ENCODE measurements at places on chromosomes 3 and 15.

DNA sequence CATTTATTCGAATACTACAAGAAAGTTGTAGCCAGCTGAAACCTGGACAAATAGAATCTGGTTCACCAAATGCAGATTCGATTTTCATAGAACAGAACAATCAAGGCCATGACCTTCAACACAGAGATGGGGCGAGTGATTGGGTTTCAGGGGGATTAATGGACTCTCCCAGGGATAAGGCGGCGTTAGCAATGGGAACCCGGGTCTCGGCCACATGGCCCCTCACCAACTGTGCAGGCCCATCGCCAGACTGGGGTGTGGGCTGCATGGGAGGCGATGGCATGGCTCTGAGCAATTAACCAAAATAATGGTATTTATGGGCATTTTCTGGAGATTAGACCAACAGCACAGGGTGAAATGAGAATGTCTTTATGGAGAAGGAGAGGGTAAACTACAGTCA is 34.2 kb downstream of the VGLL4 start:
- DNase-seq = no peak

DNA sequence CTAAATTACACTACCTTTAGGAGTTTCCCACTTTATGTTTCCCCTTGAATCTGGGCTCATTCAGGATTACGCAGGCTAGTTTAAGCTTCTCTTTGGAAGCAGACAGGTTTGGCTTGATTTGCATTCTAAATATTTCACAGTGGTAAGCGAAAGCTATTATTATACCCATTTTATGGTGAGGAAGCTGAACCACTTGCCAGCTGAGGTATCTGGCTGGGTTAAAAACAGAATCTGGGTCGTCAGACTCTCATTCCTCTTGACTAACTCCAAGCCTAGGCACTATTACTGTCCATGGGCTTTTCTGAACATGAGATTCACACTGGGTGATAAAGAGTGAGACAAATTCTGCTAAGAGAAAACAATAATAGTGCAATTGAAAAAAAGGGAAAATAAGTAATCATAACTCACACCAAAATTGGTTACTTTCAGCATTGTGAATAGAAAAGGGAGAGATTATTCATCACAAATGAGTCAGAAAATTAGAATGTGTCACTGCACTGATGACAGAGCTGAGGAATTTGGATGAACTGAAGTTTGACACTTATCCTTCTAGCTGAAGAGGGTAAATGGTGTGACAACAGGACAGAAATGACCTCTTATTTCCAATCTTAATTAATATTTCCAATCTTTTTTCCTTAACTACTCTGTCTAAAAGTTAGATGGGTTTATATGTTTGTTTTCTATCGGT is 211.3 kb downstream of the TIGIT start:
- DNase-seq = no peak

DNA sequence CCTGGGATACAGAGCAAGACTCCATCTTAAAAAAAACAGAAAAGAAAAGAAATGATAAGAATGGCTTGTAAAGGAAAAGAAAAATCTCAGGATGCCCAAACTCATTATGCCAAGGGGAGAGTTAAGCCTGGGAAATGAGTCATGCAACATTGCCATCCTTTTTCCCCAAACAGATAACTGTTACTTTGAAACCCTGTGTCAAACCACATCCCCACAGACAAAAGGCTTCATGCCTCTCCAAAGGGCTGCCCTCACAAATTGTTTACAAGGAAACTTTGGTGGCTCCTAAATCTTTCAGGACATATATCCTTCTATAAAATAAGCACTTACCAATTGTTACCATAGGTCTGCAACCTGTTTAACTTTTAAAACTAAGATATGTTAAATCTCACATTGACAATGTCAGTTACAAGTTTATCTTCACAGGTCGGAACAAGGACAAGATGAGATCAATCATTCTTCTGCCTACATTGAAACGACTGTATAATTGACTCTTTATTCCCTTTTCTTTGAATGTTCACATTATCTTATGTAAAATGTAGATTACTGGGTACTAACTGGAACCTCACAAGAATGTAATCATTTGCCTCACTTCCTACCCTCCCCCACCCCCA is 18.6 kb upstream of the SENP7 start:
- DNase-seq = no peak

- DNase-seq = no peak
Observed at GRCh38 chr3:124593442-124593829, 136.8 kb upstream of the UMPS start.

DNA sequence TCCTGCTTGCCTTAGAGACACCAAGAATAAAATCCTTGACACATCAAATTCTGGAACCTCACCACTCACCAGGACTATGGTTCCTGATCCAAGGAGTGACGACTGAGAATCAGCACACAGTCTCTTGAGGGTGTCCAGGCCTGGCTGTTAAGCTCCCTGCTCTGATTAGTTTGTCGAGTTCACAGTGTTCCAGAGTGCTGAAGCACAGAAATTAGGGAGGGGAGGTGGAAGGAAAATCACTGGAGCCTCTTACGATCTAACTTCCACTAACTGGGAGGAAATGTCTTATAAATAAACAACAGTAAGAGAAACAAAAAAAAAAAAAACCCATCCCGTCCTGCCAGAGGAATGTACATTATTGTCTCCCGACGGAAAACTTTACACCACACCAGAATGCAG is 330.2 kb downstream of the TIGIT start:
- no peak for DNase-seq

- no peak for DNase-seq
Observed at GRCh38 chr3:176977331-176977730, 220.0 kb downstream of the TBL1XR1 start.

DNA sequence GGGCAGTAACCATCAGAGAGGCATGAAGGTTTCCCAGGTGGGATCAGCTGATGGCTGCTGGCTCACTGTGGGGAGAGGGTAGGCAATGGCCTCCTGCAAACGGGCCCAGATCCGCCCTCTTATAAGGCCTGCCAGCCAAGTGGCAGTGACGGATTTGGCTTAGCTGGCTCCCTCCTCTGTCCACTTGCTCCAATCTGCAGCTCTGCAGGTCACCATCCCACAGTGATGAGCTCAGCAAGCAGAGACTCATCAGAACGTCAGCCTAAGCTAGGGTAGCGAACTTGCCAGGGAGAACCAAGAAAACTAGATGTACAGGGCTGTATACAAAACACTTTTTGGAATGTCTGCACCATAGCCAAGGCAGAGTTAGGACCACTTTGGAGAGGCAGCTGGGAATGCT is 62.8 kb upstream of the DCLK3 start:
- no peak for DNase-seq

DNA sequence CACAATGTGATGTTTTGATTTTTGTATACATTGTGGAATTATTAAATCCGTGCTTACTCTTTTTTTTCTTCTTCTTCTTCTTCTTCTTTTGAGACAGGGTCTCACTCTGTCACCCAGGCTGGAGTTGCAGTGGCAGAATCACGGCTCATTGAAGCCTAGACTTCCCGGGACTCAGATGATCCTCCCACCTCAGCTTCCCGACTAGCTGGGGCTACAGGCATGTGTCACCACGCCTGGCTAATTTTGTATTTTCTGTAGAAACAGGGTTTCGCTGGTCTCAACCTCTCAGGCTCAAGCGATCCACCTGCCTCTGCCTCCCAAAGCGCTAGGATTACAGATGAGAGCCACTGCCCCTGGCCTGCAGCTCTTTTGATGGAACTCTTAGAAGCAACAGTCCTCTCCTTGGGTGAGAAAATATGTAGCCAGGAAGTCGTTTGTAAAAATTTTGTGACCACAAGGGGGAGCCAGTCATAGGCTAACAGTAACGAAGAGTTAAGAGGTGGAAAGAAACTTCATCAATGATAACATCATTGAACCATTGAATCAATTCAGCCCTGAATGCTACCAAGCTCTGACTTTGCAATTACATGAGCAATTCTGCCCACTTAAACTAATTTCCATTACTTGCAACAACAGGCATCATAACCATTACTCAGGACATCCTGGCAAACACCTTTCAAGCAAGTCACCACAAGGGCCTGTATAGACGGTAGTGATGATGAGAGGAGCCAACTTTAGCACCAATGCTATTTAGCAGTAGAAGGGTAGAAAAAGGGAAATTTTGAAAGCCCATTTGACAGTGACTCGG is 16.7 kb upstream of the CMTM7 start:
- peak; percentile 78 for DNase-seq

- no peak for DNase-seq
Observed at GRCh38 chr3:191397771-191398170, 63.2 kb upstream of the PYDC2 start.

GRCh38 chr15:89068325-89068784 is 19.9 kb upstream of the ABHD2 start:
- no peak for DNase-seq

DNA sequence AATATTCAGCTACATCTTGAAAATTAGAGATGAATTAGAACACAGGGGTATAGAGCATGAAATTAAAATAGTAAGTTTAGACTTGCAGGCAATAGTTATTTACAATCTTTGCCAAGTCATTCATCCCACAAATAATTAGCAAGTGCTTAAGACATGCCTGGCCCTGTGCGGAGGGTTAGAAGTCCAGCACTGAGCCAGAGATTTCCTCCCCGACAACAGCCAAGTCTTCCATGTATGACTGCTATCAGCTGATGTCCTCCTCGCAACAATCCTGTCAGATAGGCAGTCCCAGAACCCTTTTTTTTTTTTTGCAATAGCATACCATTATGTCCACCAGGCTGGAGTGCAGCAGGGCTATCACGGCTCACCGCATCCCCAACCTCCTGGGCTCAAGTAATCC is 14.6 kb downstream of the SIN3A start:
- no peak for DNase-seq

DNA sequence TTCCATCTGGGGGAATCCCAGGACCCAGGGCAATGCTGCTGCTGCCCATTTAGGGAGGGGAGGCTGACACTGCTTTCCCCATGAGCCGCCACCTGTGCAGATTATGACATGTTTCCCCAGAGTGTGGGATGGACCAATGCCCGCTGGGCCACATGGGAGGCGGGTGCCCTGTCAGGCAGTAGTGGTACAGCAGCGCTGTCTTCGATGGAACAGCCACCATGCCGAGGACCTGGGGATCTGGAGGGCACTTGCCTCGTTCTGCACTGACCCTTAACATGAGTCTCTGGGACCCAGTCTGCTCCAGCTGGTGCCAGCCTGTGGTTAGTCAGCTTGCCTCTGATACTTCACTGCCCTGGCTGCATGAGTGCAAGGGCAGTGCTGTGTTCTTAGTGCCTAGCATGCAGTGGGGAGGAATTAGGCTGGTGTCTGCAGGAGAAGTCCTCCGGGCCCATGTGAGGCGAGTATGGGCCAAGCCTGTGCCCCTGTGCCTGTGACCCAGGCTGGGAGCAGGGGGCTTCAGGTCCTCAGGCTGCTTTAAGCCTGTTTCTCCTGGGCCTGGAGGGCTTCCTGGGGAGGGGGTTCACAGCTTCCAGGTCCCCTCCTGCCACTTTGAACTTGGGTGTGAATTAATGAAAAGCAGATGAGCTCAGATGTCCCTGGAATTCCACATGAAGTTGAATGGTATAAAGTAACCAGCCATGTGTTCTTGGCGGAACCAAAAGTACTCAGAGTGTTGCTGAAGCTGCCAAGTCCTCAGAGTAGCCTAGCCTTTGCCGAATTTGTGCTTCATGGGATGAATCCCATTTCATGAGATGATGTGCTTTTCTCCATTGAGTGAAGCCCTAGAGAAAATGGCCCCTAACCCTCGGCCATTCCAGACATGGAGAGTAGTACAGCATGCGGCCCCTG is 22.9 kb downstream of the KLF13 start:
- DNase-seq = no peak

GRCh38 chr15:20386198-20386597 is 155.4 kb downstream of the GOLGA6L6 start:
- DNase-seq = no peak

Data from NT2/D1 (cell line).